ENCODE measurements at places on chromosomes 1 and 21.

GRCh38 chr21:44374601-44375280 lies 21.3 kb downstream of the TRPM2 start:
- no peak for DNase-seq

GRCh38 chr1:201503397-201504176 lies 3.3 kb downstream of the CSRP1 start:
- DNase-seq, result peak; percentile 99

DNA sequence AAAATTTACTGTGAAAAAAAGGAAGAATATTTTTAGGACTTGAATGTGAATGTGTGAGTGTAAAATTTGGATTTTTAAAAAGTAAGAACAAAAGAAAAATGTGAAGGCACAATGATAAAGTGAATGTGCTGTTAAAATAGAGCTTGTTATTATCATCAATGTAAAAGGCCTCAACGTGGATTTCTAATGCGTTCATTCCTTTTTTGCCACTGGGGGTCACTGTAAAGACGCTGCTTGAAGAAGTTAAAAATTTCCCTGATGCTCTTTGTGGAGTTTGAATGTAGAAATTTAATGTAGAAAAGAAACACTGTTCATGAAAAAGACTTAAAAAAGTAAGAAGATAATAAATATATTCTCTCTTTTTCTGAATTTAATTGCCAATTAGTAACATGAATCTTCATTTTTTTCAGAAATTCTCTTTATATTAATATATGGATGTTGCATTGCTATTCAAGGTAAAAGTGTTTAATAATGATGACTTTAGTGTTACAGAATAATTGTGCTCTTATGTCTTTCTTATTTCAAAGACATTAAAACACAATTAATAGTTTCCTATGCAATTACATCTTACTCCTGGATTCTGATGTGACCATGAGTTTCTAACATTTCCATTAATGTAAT lies 161.5 kb downstream of the DNM3 start:
- DNase-seq, result peak; percentile 65

- no peak for DNase-seq
These were observed 58.2 kb downstream of the HSD3B1 start for GRCh38 chr1:119565131-119565772.

- DNase-seq, result peak; percentile 76
These were observed at the start of gene HSPB7 for GRCh38 chr1:16017461-16018303. TSS of gene HSPB7 (minus strand) at chr1:16018043. CDS start at chr1:16017963, 80 bp downstream.

DNA sequence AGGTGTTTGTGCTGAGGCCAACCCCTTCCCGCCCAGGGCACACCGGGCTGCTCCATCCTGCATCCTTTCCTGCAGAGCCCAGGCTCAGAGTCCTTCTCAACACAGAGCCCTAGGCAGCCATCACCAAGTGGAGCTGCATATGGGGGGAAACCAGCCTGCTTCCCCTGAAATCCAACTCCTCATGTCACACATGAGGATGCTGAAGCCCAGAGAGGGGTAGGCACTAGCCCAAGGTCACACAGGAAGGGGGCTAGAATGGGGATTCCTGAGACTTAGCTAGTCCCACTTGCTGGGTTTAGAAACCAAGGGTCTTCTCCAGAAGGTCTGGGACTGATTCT lies 5.5 kb upstream of the TNFRSF1B start:
- no peak for DNase-seq

DNA sequence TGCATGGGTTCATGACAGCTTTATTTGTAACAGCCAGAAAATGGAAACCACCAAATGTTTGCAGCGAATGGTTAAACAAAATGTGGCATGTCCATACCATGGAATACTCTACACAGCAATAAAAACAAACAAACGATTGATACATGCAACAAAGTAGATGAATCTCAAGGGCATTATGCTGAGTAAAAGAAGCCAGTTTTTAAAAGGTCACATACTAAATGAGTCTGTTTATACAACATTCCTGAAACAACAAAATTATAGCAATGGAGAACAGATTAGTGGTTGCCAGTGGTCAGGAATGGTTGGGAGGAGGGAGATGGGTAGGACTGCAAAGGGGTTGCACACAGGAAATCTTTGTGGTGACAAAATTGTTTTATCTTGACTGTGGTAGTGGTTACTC lies 202.4 kb upstream of the UBE2U start:
- peak; percentile 9 for DNase-seq

GRCh38 chr1:54970901-54971300 lies 9.5 kb upstream of the TMEM61 start:
- DNase-seq, result no peak

GRCh38 chr21:36010801-36011200 lies 49.5 kb downstream of the SETD4 start:
- no peak for DNase-seq

- no peak for DNase-seq
These were observed 4.7 kb upstream of the HIPK1 start for GRCh38 chr1:113924473-113924872.

GRCh38 chr1:3762873-3763228 lies 9.7 kb upstream of the SMIM1 start:
- DNase-seq, result no peak

- DNase-seq, result no peak
These were observed 14.7 kb downstream of the WLS start for GRCh38 chr1:68217618-68218017.

GRCh38 chr1:184800876-184801275 lies 46.2 kb upstream of the EDEM3 start:
- DNase-seq, result no peak

GRCh38 chr1:157105298-157105987 lies 5.8 kb upstream of the ETV3L start:
- DNase-seq, result no peak

DNA sequence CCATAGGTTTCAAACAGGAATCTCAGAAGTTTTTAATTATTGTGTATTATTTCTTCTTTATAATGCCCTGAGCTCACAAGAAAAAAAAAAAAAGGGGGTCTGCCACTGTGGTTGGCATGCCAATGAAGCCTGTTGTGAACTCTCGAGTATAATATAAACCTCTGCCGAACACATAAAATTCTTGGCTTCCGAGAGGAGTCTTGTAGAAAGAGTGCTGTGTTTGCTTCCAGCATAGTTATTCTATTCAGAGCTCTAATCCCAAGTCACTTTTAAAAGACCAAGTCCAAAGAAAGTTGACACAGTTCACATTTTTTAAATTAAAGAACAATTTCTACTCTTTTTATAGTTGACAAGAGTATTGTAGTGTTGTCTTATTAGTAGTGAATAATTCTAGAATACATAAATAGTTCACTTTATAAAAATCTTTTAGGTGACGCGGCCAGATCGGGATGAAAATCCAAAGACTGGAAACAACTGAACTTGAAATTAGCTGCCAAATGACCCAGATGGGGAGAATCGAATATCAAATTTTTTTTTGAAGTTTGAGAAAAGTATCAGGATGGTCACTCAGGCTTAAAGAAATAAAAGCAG lies 293.2 kb downstream of the DUSP10 start:
- no peak for DNase-seq

DNA sequence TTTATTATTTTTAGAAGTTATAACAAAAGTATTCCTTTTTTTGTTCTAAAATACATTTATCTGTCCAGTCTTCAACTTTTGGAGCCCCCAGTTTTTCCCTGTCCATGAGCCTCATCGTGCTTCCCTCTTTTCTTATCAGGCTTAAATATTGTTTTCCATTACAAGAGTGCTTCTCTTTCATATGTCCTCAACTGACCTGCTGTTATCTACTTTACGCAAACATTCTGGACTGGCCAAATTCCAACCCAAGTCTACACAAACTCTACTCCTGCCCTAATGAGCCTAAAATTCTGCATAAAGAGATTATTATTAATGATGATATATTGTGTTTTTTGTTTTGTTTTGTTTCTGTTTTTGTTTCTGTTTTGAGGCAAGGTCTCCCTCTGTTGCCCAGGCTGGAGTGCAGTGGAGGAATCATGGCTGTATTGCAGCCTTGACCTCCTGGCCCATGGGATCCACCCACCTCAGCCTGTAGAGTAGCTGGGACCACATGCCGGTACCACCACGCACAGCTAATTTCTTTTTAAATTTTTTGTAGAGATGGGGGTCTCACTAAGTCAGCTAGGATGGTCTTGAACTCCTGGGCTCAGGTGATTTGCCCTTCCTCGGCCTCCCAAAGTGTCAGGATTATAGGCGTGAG lies 318.8 kb upstream of the NEGR1 start:
- DNase-seq, result no peak

DNA sequence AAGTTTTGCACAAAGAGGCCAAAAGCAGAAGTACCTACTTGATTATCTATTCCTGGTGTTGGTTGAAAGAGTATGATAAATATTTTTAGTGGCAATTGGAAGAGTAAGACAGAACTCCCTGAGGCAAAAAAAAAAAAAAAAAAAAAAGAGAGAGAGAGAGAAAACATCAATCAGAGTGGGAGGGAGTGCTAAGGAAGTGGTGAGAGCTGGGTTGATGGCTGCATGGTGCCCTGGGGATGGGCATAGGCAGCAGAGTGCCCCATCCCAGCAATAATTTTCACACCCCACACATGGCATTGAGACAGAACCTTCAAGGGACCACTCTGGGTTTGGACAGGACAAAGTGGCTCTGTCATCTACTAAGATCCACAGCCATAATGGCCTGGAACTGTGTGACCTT lies 59.4 kb upstream of the FAM20B start:
- DNase-seq, result no peak

GRCh38 chr1:201125019-201125418 lies 2.0 kb downstream of the ASCL5 start:
- DNase-seq, result no peak

DNA sequence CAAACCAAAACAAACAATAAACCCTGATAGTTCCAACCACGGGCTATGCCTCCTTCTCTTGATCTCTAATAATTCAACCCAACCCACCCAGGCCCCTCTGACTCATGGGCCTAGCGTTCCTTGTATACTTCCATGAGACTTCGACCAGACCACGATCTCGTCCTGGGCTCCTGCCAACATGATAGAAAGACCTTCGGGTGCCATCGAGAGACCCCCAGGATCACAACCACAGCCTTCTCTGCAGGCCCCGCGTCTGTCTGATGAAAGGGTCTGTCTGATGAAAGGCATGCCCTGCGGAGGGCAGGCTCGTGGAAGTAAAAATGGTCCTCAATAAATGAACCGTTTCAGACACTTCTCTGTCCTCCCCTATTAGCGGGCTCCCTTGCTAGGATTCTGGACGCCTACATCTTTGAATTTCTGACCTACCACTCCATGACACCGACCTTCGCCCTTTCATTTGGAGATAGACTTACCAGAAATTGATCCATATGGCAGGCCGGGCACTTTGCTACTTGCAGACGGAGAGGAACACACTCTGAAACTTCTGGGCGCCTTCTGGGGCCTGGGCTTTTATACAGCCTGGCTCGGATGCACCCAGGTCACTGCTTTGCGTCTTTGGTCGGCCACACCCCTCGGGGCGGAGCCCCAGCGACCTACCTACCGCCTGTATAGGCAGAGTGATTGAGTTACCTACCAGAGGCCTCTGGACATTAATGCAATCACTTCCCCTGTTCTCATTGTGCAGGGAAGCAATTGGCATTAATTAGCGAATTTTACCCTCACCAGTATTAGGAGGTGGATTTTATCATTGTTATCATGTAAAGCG lies 5.3 kb upstream of the KLF18 start:
- DNase-seq, result no peak

- DNase-seq, result no peak
These were observed 2.1 kb downstream of the KCNN3 start for GRCh38 chr1:154867841-154868605.

GRCh38 chr1:201706109-201706508 lies 122.8 kb upstream of the IPO9 start:
- peak; percentile 49 for DNase-seq

DNA sequence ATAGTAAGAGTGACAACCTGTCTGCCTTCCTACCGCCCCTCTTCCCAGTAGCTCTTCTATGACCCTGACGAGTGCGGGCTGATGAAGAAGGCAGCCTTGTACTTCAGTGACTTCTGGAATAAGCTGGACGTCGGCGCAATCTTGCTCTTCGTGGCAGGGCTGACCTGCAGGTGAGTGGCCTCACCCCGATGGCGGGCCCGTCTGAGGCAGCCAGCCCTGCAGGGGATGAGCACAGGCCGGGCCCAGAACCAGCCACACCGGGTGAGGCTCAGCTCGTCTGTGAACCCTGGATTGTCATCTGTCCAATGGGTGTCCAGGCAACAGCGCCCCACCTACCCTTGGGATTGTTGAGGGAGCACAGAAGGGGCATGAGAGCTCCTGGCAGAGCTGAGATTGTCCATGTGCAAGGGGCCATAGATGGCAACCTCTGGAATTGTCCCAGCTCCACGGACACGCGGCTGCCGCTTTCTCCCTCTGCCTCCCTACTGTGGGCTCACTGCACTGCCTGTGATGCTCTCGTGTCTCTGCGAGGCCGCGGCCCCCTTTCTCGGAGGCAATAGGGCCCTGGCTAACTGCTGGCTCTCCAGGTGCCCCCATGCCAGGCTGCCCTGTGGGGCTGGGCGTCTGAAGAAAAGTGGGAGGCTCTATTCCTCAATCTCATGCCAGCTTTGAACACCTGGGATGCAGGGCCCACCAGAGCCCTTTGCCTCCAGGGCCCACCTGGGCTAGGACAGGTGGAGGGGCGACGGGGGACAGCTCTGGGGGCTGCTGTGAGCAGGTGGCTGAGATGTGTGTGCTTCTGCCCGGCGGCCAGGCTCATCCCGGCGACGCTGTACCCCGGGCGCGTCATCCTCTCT lies 50.0 kb upstream of the LRRC3 start:
- no peak for DNase-seq

- peak; percentile 57 for DNase-seq
These were observed 86.7 kb downstream of the LRRC53 start for GRCh38 chr1:74425676-74426075.

DNA sequence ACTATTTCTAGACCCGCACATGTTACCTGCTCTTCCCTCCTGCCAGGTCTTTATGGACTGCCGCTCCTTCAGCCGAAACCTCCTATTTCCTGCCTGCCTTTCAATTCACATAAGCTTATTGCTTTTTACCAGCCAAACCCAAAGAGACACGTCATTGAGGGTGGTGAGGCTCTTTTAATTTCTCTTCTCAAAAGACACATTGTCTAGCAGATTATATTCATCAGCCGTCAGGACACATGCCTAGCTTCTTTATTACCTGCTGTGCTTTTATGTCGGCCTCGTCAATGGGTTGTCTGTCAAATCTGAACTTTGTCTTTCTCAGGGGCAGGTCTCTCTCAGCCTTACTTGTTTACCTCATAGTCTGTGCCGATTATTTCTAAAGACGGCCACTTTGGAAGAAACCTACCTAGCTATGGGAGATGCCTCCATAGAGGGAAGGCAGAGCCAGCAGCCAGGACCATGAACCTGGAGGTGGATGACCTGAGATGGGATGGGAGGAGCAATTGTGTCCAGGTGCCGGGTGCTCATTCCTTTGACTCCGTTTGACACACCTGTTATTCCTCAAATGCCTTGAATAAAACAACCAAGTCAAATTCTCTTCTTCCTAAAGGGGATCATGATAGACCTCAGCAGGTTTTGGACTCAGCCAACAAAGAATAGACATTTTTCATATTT lies 42.0 kb downstream of the ZBTB18 start:
- no peak for DNase-seq

- peak; percentile 74 for DNase-seq
These were observed 193.3 kb upstream of the SNX7 start for GRCh38 chr1:98468111-98468717.

DNA sequence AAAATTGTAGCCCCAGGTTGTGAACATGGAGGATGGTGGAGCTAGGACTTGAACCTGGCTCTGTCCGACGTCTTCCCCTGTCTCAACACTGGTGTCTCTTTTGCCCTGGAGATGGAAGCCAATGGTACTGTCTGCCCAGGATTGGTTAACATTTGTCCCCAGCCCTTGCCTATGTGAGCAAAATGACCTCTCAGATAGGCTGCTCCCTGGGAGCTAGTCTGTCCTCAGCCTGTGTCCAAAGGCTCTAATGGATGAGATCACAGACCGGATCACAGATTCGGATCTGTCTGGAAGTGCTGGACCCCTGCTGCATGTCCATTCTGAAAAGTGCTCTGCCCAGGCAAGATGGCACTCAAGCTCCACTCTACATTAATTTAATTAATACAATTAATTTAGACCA lies 394.4 kb upstream of the VAMP3 start:
- DNase-seq, result no peak
